ENCODE measurements at places on chromosomes 6 and 20.

GRCh38 chr6:161481786-161482516 is 208.1 kb upstream of the AGPAT4 start:
- no peak for DNase-seq

DNA sequence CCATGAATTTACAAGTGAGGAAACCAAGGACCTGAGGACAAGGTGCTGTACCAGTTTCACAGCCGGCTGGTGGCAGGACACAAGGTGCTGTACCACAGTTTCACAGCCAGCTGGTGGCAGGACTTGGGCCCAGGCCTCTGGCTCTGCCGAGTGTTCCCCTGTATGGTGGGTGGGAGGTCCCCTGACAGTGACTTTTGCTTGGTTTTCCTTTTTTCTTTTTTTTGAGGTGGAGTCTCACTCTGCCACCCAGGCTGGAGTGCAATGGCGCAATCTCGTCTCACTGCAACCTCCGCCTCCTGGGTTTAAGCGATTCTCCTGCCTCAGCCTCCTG is 212.4 kb downstream of the LY86 start:
- no peak for DNase-seq

- peak; percentile 20 for DNase-seq
These were observed 11.9 kb downstream of the SLX4IP start for GRCh38 chr20:10447028-10447427.

GRCh38 chr6:143775336-143775735 is 67.8 kb upstream of the LTV1 start:
- DNase-seq = no peak

- DNase-seq = no peak
These were observed 203.0 kb downstream of the KCNQ5 start for GRCh38 chr6:72824833-72825232.

GRCh38 chr6:155248008-155249001 is 15.5 kb upstream of the CLDN20 start:
- DNase-seq = no peak

Data from NCI-H2029 (cell line).